NCI-H748 treated with DMSO at 0.1 percent for 48 hours (cell line): ENCODE measurements at places on chromosomes 11 and 22.

DNA sequence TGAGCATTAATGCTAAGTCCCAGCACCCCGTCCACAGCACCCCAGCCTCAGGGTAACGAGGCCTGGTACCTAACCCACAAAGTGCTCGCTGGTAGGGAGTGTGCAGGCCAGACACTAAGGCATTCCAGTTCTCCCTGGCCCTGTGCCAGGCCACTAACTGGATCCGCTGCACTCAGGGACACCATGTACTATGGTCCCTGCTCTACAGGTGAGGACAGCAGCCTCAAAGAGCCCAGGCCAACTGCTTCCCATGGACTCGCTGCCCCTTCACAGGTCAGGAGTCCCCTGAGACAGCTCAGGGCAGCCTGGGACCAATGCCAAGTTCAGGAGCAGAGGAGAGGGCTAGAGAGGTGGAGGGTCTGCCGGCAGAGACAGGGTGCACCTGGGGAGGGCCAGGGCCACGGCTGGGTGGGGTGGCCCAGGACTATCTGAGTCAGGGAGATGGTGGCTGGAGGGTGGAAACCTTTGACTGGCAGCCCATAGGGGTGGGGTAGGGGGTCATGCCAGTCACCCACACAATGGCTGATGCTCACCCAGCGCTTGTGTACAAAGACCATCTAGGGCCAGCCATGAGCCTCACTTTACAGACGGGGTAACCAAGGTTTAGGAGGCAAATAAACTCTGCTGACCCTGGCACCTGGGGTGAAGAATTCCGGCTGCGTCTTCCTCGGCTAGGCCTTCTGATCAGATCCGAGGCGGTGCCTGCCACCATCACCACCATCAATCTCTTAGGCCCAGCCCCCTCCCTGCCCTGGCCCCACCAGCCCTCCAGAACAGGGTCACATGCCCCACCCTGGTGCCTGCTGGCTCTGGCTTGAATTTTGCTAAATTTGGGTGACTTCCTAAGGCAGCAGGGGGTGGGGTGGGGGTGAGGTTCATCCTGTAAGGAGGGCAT, 5.6 kb downstream of the OSBPL5 start:
- no peak for DNase-seq

- no peak for DNase-seq
These were observed 31.6 kb upstream of the WNT11 start for GRCh38 chr11:76237914-76238313.

DNA sequence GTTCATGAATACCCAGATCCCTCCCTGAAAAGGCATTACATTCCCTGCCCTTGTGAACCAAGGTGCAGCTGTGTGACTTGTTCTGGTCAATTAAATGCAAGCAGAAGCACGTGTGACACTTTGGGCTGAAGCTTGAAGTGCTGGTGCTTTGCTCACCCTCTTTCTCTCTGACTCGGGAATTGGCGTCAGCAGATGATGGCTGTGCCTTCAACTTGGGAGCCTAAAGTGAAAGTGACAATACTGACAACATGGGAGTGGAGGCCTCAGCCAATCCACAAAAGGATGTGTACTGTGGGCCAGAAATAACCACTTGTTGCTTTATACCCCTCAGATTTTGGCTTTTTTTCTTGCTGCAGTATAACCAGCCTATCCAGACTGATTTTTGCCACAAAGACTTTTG, 148.3 kb upstream of the THY1 start:
- DNase-seq: no peak

DNA sequence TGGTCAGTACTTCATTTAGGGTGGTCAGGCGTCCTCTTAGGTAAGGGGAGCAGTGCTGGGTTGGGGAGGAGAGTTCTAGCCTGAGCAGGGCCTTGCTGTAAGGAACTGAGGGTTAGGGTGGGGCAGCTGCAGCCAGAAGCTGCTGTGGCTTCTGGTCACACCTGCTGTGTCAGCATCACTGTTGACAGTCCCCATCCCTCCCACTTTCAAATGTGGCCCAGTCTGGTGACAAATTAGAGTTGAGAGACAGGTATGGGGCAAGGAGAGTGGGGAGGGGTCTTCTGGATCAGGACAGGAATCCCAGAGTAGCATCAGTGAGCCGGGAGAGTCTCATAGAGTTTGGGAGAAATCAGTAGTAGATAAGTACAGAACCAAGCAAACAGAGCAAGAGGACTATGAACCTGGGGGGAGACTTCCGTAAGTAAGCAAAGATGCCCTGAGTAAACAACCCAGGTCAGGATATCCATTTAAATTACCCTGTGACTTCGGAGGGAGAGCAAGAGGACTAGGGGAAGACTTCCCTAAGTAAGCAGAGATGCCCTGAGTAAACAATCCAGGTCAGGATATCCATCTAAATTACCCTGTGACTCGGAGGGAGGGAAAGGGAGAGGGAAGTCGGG, 53.7 kb downstream of the PPP6R2 start:
- no peak for DNase-seq

- peak; percentile 11 for DNase-seq
These were observed 10.3 kb downstream of the PRDM10 start for GRCh38 chr11:129992161-129992944.

GRCh38 chr11:35185696-35186095, 46.7 kb downstream of the CD44 start:
- no peak for DNase-seq

DNA sequence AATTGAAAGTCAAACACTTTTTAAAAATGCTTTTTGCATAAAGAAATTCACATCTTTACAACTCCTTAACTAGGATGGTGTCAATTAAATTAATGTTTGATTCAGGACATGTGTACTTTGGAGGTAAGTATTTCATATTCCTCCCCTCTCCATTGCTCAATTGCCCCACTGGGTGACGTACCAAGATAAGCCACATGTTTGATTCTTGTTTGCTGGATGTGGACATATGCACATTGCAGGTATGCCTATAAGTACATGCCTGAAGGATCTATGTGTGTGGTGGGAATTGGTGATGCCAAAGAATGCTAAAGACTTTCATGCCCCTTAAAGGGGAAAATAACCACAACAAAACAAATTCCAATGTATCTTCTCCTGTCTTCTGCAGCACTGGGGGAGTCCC, 5.8 kb downstream of the CD44 start:
- DNase-seq: no peak

DNA sequence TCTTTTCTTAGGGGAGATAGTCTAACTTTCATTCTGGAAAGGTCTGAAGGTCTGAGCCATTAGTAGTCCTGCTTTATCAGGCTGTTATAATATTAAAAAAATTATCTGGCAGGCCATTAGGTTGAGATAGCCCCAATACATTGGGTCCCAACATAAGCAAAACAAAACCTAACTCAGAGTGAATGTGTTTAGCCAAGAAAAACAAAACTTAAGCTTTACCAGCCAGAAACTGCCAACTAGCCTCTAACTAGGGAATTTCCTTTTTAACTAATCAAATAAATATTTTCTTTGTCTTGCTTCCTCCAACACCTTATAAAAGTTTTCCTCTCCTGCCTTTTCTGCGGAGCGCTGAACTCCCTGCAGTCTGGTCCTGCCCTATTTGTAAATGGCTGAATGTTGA, 1137.7 kb upstream of the CNTN5 start:
- DNase-seq: no peak

GRCh38 chr11:12693094-12693478, 18.9 kb downstream of the TEAD1 start:
- DNase-seq: no peak

DNA sequence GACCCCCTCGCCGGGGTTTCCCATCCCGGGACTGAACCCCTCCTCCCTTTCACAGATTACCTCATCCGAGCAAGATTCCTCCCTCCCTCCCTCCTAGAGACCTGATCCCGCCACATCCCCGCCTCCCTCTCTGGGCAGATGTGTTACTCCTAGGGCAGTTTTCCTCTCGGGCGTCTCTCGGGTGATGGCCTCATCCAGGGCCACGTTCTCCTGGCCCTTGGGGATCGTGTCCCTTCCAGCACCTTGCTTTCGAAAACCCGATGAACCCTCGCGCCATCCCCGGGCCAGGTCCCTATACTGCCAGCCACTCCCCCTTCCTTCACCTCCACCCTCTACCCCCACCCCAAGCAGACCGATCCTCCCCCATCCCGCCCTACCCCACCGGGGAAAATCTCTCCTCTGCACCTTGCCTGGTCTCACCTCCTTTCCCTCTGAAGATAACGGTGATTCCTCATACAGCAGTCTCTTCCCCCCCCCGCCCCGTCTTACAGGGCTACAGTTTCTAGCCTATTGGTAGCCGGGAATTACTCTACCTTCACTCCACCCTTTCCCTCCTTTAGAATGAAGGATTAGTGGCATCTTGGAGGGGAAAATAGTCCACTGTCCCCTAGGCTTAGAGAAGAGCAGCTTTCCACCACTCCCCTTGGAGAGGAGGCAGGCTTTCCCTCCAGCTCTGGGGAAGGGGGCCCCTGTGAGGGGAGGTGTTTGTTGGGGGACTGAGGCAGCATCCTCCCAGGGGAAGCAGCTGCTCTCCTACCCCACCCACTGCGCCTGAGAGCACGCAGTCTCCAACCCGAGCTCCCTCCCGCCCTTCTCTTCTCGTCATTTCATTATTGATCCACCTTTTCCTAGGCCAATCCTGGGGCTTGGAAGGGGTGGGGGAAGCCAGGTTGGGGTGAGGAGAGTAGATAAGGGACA, 1.2 kb downstream of the KMT2A start:
- peak; percentile 9 for DNase-seq

- no peak for DNase-seq
These were observed 14.5 kb downstream of the CARS1 start for GRCh38 chr11:3042496-3043314.

DNA sequence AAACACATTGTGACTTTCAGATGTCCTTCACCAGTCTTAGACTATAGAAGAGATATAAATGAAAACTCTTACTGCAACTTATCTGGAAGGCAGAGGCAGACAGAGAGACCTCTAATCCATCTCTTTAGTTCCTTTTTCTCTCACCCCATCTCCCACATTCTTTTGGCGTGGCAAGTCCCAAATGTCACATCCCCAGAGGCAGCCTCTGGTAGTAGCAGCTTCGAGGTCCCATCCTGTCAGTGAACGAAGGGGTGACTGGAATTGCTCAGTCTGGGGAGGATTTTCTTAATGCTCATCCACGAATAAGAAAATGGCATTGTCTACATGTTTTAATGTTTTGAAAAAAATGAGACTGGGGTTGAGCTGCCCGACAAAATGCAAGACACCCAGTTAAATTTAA, 201.4 kb downstream of the GRIA4 start:
- no peak for DNase-seq

DNA sequence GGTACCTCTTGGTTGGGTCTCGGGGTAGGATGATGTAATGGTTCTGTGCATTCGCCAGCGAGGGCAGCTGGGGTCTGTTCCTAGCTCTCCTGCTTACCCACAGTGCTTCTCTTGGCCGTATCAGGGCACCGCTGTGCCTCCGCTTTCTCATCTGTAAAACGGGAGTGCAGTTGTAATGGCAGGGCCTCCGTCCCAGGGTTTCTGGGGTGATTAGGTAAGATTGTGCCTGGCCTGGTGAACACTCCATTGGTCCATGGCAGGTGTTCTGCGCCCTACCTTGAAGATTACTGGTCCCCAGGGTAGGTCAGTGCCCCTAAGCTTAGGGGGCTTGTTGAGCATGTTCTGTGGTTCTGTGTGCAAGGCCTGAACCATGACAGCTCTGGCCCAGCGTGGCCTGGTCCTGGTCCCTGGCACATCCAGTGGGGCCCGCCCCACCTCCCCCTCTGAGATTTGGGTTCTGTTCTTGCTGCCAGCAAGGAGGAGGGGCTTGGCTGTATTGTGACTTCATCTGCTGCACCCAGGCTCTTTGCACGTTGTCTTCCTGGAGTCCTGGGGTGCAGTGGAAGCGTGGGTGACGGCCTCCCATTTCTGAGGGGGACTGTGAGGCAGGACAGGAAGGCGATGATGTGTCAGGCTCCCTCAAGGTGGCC, 4.9 kb downstream of the MYRF start:
- DNase-seq: no peak

- DNase-seq: no peak
These were observed 524.8 kb upstream of the API5 start for GRCh38 chr11:42786981-42787380.

GRCh38 chr11:23976426-23976825, 520.4 kb upstream of the LUZP2 start:
- no peak for DNase-seq

GRCh38 chr11:2778630-2779498, 79.1 kb upstream of the KCNQ1OT1 start:
- DNase-seq: no peak

- DNase-seq: no peak
These were observed 3.1 kb upstream of the IGF2 start for GRCh38 chr11:2142300-2142759.

GRCh38 chr22:28743852-28744251, 2.0 kb downstream of the HSCB start:
- DNase-seq: no peak

DNA sequence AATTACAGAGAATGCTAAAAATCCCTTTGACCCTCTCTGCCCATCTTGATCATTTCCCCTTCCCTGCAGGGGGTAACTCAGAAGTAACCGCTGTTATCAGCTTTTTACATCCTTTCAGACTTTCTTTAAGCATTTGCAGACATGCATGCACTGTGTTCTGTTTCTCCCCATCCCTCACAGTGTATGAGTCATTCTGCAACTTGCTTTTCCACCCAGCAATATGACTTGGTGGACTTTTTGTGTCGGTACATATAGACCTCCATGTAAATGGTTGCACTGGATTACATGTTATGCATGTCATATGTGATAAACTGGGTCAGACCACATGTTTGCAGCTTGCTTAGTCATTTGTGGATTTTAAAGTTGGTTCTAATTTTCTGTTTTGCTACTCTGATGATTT, 87.7 kb upstream of the NECTIN1 start:
- no peak for DNase-seq

DNA sequence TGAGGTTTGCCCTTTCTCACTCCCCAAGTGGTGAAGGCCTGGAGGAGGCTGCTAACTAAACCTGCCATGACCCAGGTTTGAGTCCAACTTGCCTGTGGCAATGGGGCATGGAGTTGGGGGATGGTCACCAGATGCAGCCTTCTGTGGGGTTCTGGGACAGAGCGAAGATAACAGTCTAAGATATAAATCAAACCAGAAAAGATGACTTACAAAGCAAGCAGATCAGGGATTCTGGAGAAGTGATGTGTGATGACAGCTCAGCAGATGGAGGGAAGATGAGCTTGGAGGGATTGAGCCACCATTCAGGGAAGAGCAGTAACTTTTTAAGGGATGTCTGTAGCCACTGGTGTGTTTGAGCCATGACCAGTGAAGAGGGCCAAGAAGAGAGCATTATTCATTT, 63.6 kb downstream of the MTNR1B start:
- DNase-seq: no peak

GRCh38 chr22:29267462-29267857, 321 bp downstream of the RHBDD3 start:
- DNase-seq: no peak

DNA sequence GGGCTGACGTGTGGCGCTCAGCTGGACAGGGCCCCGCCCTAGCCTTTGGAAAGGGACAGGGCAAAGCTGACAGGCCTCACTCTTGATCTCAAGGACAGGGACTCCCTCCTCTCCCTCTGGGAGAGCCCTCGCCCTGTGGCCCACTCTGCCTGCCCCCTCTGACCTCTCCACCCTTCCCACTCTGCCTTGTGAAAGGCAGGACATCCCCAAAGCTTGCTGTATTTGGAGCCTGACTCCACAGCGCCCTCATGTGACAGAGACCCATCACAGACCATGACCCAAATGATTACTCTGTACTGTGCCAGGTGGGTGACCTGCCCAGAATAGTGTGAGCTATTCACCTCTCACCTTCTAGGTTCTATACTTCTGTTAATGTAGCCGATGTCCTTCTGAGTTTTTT, 18.8 kb downstream of the P2RY2 start:
- DNase-seq: no peak

- DNase-seq: no peak
These were observed 35.3 kb downstream of the BCR start for GRCh38 chr22:23215294-23216241.
